Stimulated activated CD4-positive, alpha-beta T cell treated with anti-CD3 and anti-CD28 coated beads, Interleukin-1b, Interleukin-23, amount 100 ng/mL, for 4 hours (primary cell): ENCODE measurements at places on chromosomes 4 and X.

GRCh38 chrX:23851544-23851943 lies 56.2 kb downstream of the APOO start:
- DNase-seq: no peak

DNA sequence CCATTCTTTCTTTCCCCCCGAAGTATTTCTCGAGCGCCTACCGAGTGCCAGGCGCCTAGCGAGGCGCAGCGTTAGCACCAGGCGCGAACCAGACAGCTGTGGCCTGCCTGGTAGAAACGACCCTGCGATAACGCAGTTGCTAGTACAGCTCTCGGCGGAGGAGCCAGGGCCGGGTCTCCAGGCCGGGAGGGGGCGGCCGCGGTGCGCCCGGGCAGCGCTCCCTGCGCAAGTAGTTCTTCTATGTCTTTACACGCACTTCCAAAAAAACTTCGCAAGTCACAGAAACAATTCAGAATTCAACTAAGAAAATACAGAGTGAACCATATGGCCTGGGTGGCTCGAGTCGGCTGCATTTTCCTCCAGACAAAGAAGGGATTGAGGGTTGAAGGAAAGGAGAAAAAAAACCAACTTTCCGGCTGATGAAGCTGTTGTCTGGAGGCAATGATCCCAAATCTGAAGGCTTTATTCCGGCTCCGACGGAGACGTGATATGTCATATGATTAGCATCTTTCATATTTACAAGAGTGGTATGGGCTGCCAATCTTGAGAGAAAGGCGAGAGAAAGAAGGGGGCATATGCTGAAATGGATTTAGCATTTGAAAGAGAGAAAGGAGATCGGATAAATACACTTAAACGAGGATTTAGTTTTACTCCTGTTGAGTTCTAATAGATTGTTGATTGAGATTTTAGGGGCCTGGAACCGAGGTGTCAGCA lies 7.2 kb upstream of the NEUROG2 start:
- DNase-seq: no peak

DNA sequence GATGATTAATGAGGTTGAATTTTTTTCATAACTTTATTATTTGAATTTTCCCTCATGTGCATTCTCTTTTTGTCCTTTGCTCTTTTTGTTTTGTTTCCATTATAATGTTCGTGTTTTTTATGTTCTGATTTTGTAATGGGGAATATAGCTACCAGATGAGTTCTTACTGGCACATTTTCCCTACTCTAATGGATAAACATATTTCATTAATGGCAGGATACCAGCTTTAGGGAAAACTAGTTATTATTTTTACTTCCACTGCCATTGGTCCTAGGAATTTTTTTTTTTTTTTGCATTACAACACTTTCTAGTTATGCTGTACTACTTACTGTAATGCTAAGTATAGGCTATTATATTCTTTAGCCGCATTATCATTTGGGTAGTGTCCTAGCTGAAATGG lies 286.3 kb downstream of the SPRY1 start:
- DNase-seq: no peak

DNA sequence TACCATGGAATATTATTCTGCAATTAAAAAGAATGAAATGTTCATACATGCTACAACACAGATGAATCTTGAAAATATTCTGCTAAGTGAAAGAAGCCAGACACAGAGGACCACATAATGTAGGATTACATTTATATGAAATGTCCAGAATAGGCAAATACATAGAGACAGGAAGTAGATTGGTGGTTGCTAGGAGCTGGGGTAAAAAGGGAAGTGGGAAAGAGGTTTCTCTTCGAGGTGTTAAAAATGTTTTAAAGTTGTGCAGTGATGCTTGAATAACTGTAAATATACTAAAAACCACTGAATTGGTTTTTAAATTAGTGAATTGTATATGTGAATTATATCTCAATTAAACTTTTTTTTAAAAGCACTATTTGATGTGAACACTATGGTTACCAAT lies 3.6 kb upstream of the NXT2 start:
- DNase-seq: no peak

GRCh38 chrX:103730796-103731493 lies 20.2 kb downstream of the TMEM31 start:
- no peak for DNase-seq

- no peak for DNase-seq
These were observed 4.5 kb upstream of the CXCL9 start for GRCh38 chr4:76011700-76012387.

GRCh38 chr4:3363411-3364141 lies 70.8 kb downstream of the RGS12 start:
- DNase-seq: no peak

- DNase-seq: no peak
These were observed at the start of gene CHRDL1 for GRCh38 chrX:110795645-110796406. Gene CHRDL1, minus strand, starts transcription at chrX:110795817. Its CDS starts 3,636 bp downstream, at chrX:110792181.

DNA sequence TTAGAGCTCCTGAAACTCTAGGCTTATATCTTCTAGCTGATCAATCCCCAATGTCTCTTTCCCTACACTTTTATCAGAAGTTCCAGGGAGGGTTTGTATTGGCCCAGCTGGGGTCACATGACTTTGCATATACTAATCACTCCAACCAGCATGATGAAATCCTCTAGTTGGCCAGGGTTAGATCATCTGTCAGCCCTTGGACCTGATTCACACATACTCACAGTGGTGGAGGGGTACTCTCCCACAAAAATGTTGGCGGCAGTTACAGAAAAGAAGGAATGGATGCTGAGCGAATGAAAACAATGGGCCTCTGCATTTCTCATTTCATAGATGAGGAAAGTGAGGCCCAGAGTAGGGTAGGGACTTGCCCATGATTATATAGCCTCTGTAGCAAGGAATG lies 151.1 kb downstream of the PJA1 start:
- no peak for DNase-seq

DNA sequence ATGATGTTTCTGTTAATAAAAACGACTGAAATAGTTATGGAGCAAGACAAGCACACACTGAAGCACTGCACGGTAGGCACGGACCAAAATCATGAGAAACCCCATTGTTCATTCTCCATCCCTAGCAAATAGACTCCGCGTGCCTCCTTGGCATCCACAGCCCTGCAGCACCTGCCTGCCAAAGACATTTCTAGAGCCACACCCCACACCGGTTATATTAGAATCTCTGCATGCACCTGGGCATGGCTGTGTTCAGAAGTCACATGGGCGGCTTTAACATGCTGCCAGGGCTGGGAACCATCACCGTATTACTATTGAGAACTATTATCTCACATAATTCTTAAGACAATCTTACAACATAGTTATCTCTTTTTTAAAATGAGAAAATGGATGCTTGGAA lies 5.9 kb downstream of the PDLIM3 start:
- DNase-seq: no peak

DNA sequence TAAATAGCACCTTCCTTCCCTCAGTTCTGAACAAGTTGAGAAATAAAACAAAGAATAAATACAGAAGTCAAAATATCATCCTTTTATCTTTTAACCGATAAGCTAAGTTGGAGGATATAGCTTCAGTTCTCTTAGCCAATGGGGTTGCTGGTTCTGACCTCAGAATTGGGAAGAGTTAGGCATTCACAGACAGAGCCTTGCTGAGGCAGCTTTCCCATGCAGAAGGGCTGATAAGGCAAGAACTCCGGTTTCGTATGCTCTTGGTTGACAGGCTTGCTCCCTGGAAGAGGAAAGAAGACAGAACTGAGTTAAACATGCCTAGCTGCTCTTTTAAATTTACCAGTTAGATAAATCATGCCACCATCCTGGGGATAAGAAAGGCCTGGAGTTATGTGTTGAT lies 17.6 kb downstream of the FRAS1 start:
- no peak for DNase-seq

GRCh38 chr4:56653461-56654237 lies 27.4 kb downstream of the HOPX start:
- no peak for DNase-seq

GRCh38 chr4:128831531-128832242 lies 22.2 kb downstream of the JADE1 start:
- no peak for DNase-seq

- DNase-seq: no peak
These were observed 510 bp downstream of the HMGB3 start for GRCh38 chrX:150983521-150984168.

DNA sequence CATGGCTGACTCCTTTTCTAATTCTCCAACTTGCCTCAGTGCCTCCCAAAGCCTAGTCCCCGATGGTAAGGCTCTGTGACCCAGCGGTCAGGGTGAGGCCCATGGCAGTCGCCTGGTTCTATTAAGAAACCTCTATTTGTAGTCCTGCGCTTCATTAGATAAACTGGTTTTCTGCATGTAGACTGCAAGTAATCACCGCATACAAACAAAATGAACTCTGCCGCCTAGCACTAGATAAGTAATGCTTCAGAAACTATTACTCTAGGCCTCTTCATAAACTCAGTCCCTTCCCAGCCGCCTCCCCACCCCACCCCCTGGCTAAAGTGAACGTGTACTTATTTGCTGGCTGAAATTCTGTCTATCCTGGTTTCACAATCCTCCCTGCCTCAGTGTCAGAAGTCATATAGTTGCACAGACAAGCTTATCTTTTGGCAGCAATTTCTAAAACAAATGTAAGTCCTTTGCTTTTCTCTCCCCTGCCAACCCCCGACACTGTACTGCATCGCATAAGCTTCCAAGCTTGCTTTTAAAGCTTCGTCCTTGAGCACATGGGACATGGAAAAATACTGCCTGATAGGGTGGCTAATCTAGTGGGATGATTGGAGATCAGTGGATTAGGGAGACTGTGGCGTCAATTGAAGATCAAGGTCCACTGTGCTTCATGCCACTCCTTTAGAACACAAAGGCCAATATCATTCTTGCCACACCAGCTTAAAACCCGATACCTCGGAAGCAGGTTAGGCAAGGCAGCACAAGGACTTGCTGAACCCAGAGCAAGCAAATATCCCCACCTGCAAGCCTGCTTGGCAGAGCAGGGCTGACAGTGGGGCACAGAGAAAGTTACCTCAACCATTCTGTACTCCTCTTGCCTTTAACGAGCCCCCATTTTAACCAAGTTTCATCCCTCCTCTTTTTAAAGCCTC lies 125.8 kb downstream of the IRF2 start:
- no peak for DNase-seq

DNA sequence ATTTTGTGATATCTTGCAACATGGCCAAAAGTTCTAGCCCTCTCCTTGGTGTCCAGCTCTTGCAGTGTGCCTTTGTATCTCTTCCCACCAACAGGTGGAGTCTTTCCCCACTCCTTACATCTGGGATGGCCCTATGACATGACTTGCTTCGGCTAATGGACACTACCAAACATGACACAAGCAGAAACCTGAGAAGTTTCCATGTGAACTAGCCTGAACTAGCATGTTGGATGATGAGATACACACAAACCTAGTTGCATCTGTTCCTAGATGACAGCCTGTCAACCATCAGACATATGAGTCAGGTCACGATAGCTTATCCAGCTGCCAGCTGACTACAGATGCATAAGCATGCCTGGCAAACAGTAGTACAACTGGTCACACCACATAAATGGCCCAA lies 207.5 kb upstream of the FTHL17 start:
- DNase-seq: no peak

DNA sequence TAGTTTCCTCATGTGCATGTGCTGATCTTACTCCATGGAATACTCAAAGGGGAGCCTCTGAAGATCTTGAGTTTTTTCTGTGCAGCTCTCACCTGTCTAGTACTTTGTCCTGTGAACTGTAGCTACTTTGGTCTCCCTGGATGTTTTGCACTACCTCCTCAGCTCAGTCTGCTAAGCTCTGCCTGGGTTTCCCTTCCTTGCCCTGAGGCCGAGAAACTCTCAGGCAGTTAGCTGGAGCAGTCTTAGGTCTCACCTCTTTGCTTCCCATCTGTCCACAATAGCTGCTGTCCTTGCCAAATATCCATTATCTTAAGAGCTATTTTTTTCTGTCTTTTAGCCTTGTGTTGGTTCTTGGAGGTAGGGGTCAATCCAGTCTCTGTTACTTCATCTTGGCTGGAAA lies 11.6 kb downstream of the THAP6 start:
- DNase-seq: no peak

- DNase-seq: peak; percentile 62
These were observed 66.4 kb downstream of the JADE3 start for GRCh38 chrX:46978341-46979291.

DNA sequence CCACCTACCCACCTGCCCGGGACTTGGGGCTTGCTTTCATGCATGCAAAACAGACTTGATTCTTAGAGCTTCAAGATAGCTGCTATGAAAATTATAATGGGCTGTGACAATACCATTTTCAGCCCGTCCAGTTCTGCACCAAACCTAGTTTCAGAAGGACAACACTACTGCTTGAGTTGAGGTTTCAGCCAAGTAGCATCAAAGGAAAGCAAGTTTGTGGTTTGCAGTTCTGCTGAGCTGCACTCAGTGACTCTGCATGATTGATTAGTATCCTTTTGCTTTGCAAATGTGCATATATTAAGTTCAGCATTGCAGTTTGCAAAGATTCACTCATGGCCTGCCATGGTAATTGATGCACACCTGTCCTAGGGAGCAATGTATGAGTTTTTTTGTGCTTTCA lies 442.7 kb downstream of the RPA4 start:
- DNase-seq: no peak
